Stimulated activated CD4-positive, alpha-beta T cell treated with anti-CD3 and anti-CD28 coated beads, Interleukin-2, amount 100 ng/mL, for 48 hours (primary cell): ENCODE measurements at places on chromosomes 3 and 15.
A peak's percentile ranks its signal among the peaks of the same experiment; 100 is the strongest.

GRCh38 chr3:184361532-184361931, at the start of the genes CLCN2 and POLR2H:
TSS of gene CLCN2 (minus strand) at chr3:184361605. CDS start at chr3:184361479, 126 bp downstream.
TSS of gene POLR2H (plus strand) at chr3:184361710. CDS start at chr3:184363493, 1,783 bp downstream.
- peak; percentile 25 for DNase-seq

- no peak for DNase-seq
Observed at GRCh38 chr15:45083223-45083622, 30.7 kb downstream of the DUOX2 start.

- no peak for DNase-seq
Observed at GRCh38 chr15:39304201-39304841, 276.6 kb upstream of the THBS1 start.

DNA sequence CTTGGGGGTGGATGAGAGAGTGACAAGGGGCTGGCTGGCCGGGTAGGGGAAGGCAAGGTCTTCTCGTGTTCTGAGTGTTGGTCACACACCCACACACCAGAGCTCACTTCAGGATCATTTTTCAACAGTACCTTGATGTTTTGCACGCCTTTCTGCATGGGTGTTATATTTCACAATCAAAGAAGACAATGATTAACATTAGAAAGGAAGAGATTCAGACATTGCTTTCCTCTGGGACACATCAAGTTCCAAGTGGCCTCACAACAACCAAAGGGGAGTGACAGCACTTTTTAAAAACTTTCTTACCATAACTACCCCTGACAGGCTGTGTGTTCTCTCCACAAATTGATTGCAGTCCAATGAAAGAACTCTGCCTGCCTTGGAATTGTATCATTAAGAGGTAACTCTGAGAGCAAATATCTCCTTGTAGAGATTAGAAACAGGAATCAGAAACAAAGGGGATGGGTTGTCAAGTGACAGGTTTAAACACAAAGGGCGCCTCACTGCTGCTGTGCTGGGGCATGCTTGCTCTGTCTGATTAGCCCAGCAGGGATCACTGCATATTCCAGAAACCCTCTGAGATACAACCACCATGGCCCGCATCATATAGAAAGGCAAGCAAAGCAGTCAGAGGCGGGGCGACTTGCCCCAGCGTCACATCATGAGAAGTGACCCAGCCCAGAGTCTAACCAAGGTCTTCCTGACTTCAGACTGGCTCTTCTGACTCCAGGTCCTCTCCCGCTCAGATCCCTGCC, 230.8 kb downstream of the FEZF2 start:
- DNase-seq, result no peak

- no peak for DNase-seq
Observed at GRCh38 chr3:139559541-139559940, 20.0 kb upstream of the RBP1 start.

DNA sequence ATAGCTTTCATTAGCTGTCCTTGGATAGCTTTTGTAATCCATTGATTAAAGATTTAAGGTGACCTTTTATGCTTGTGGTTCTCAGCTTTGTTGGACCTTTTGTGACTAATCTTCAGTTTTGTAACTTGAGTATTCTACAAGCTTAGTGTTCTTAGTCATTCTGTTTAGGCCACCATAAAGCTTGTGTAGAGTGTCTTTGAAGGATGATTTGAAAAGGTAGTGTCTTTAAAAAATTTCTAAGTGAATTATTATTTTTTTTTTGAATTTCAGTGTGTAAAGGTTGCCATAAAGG, 7.5 kb downstream of the MORF4L1 start:
- DNase-seq, result no peak

- no peak for DNase-seq
Observed at GRCh38 chr15:42070279-42070975, 23.9 kb downstream of the PLA2G4D start.

DNA sequence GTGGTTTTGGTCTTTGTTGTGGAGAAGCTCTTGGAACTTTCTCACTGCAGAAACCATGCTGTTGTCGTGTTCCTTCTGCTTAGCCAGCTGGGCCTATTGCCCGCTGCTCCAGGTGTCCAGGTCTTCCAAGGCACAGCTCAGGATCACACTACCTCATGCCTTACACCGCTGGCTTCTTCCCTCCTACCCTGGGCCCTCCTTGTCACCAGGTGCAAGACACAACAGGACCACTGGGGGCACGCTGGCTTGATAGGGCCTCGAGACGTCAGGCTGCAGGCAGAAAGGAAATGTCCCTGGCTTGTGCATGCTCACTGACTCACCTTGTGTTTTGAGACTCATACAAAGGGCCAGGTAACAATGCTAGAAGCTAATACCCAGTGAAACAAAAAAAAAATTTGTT, 32.3 kb downstream of the PAQR9 start:
- DNase-seq, result no peak

GRCh38 chr15:88790486-88790885, 12.8 kb upstream of the ACAN start:
- DNase-seq, result no peak

DNA sequence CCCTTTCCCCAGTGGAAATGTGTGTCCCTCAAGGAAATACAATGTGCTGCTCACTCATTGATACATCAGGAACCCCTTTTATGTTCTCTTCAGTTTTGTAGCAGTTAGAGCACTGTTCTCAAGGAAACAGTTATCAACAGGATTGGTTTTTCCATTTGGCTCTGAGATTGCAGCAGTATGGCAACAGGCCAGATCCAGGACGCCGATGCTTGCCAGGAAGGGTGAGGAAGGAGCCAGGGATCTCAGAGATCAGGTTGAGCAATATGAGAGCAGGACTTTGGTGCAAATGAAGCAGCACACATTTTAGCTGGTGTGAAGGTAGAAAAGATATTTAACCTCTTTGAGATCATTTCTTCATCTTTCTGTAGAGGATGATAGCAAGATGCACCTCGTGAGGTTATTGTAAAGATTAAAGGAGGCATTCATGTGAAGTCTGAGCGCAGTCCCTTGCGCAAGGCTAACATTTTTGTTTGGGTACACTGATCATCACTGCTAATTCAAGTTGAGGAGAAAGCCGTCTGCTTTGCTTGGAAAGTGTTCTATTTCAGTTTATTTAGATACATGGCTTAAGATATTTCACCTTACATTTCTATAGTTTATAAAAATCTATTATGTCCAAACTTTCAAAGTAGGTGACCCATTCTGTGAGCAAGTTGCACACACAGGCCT, 68.5 kb downstream of the KCNH8 start:
- no peak for DNase-seq

- no peak for DNase-seq
Observed at GRCh38 chr15:92226020-92226612, 167.6 kb upstream of the ST8SIA2 start.

GRCh38 chr15:40134885-40135284, 26.0 kb upstream of the BUB1B start:
- no peak for DNase-seq

DNA sequence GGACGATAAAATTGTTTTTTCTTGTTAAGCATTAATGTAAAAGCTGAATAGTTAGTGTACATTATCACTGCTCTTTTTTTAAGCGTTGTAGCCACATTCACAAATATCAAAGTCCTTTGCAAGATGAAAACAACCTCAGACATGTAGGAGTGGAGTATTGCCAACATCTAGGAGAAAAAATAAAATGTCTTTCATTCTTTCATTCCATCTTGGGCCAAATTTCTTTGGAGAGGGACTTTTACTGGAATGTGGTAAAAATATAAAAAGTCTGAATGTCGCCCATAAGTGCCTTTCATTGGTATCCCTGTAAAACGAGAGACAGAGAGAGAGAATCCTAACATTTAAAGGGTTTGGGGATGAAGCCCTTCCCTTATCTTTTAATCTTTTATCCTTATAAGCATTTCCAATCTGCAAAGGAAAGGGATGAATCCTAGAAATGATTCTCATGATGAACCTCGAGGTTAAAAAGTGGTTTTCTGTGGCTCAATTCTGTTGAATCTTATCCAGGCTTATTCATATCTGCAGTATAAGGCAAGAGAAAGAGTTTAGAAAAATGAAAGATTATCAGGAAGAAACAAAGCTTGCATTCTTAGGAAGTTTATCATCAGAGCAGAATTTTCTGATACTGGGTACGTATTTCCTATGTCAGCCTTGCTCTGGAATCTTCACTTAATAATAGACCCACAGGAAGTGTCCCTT, 1031.7 kb downstream of the MCTP2 start:
- no peak for DNase-seq

DNA sequence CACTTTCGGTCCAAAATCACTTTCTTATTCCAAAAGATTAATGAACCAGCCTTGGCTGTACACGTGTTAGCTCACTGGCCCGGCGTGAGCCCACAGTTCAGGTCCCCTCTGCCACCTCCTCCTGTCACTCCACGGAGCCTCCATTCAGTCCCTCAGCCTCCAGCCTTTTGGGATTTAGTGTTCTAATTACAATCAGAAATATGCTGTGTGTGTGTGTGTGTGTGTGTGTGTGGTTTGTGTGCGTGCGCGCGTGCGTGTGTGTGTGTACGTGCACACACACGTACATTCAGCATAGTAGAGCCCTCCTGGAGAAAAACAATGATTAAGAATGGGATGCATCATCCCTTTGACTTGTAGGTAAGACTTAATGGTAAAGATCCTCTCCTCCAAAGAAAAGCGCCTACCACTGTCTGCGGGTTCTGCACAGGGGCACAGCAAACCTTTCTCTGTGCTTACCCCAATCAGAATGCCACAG, 801 bp downstream of the CA12 start:
- DNase-seq, result no peak

- no peak for DNase-seq
Observed at GRCh38 chr3:94784274-94784673, 721.4 kb downstream of the NSUN3 start.
